ENCODE measurements at places on chromosomes 7 and 10. TPM values are rescaled to one million over a fixed set of nuclear protein-coding genes. Genes with fewer than 3 reads are reported as not detected.

BHLHA15 gene
- total RNA-seq, result 1.2 TPM

TBXAS1 gene
- 5.9 TPM for total RNA-seq

CALML5 gene
- total RNA-seq, result 3.3 TPM

MYH16 gene
- not detected for total RNA-seq

SNCG gene
- 33.3 TPM for total RNA-seq

RPEL1 gene
- total RNA-seq, result not detected

STEAP2 gene
- 16.8 TPM for total RNA-seq

RAMP3 gene
- 18.1 TPM for total RNA-seq

GPR26 gene
- total RNA-seq, result 1.4 TPM
